Skin of body (tissue), 3 donors: ENCODE measurements at places on chromosomes 3 and 15. TPM values are rescaled to one million over a fixed set of nuclear protein-coding genes. Genes with fewer than 3 reads are reported as not detected.
A peak's percentile ranks its signal among the peaks of the same experiment; 100 is the strongest.

MYLK gene
- total RNA-seq = 57.6 TPM

REC114 gene
- total RNA-seq = not detected

COMMD4 gene
- 31.1 TPM for total RNA-seq

ERICH6 gene
- not detected for total RNA-seq

COL6A5 gene
- total RNA-seq = 0.30 TPM

SOX2 gene
- 1.9 TPM for total RNA-seq

CFAP100 gene
- total RNA-seq = not detected

B3GALNT1 gene
- 19.2 TPM for total RNA-seq

- DNase-seq = peak; percentile 36
Observed at GRCh38 chr3:20040548-20041196, 426 bp downstream of the KAT2B start.

GRCh38 chr15:70066447-70066846 is 31.3 kb downstream of the TLE3 start:
- DNase-seq = no peak

DNA sequence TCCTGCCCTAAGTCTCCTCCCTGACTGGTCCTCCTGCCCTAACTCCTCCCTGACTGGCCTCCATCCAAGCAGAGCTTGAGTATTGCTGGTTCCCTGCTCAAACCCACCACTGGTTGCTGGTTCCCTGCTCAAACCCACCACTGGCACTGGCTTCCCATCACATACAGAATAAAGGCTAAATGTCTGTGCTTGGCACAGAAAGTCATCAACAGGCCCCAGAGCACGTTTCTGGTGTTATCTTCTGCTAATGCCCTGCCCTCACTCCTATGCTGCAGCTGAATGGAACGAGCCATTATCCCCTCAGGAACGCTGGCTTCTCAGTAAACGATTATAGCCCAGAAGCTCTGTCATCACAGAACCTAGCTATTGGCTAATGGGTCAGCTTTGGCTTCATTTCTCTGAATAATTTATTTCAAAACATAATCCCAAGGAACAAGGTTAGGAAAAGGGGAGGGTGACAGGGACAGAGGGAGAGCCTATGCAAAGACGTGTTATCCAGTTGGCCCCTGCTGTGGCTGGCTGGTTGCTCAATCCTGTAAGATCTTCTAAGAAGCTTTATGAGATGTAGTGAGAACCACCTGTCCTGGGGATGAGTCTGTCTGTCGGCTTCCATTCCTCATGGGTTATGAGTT is 6.3 kb upstream of the MUC20 start:
- no peak for DNase-seq

- no peak for DNase-seq
Observed at GRCh38 chr3:135007607-135008006, 212.5 kb downstream of the EPHB1 start.

- no peak for DNase-seq
Observed at GRCh38 chr3:71397046-71397445, 186.5 kb downstream of the FOXP1 start.

- DNase-seq = no peak
Observed at GRCh38 chr3:135246027-135246426, 451.0 kb downstream of the EPHB1 start.

DNA sequence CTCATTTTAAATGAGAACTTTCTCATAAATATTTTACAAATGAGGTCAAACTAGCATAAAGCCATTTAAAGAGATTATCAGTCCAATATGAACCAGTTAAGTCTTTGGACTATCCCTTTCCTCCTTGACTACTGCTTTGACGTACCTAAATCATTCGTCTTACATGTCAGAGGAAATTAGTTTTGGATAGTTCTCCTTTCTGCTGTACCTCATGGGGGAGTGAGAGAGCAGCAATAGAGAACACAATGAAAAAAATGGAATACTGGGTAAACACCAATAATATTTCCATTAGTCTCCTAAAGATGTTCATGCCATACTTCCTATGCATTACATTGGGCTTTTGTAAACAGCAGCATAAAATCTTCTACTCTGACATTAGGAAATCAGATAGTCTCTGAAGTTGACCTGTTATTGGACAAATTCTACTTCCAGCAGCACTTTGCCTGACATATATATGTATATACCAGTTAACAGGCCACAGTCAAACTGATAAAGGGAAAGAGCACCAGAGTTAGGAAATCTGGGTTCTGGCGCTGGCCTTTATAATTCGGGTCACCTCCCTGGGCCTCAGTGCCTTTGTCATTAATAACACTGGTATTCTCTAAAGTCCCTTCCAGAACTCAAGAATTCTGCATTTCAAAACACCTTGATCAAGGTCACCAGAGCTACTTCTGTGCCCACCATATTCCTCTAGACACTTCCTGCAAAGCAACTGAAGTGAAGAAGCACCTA is 26.8 kb downstream of the TIMMDC1 start:
- DNase-seq = no peak

- no peak for DNase-seq
Observed at GRCh38 chr3:16113704-16114103, 60.8 kb upstream of the GALNT15 start.

GRCh38 chr15:86558252-86558651 is 478.6 kb downstream of the AGBL1 start:
- no peak for DNase-seq
